ENCODE measurements at places on chromosomes 13 and 19.

DNA sequence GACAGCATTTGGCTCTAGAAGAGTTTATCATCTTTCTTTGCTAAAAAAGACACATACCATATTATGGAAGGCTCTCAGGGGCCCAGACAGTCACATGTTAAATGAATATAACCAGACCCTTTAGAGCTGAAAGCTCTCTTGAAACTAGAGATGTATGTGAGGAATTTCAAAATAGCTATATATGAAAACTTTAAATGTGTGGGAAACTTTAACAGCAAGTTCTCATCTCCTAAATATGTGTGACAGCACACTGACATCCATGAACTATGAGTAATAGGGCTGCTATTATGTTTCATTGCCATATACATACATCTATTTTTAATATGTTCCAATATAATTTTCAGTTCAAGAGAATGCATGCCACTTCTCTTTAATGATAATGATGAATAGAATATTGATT lies 509.5 kb downstream of the GPC6 start:
- no peak for DNase-seq

DNA sequence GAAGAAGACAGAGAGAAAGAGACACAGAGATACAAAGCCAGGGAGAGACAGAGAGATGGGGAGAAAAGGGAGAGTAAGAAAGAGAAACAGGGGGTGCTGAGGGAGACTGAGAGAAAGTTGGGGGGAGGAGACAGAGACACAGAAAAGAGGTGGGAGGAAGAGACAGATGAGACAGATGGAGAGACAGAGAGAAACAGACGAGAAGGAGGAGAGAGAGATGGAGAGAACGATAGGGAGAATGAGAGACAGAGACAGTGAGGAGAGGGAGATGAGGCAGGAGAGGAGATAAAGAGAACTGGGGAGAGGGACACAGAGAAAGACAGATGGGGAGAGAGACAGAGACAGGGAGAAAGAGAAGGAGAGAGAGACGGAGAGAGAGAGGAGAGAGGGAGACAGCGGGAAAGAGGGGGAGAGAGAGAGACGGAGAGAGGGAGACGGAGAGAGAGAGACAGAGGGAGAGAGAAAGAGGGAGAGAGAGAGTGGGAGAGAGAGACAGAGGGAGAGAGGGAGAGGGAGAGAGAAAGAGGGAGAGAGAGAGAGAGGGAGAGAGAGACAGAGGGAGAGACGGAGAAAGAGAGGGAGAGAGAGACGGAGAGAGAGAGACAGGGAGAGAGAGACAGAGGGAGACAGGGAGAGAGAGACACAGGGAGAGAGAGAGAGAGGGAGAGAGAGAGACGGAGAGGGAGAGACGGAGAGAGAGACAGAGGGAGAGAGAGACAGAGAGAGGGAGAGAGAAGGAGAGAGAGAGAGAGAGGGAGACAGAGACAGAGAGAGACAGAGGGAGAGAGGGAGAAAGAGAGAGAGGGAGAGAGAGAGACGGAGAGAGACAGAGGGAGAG lies 12.6 kb downstream of the JOSD2 start:
- DNase-seq, result no peak

DNA sequence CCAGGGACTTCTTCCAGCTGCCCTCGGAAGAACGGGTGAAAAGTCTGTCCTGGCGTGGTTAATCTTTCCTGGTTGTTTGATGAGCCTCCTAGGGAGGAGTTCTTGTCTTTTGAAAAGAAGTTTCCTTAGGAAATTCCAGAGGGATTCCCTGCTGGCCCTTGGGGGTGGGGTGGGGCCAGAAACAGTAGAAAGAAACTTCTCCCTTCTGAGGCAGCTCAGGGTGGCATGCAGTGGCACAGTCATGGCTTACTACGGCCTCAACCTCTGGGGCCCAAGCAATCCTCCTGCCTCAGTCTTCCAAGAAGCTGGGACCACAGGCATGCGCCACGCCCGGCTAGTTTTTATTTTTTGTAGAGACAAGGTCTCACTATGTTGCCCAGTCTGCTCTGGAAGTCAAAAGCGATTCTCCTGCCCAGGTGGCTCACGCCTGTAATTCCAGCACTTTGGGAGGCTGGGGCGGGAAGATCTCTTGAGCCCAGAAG lies 1.5 kb downstream of the ZNF101 start:
- DNase-seq, result no peak

- peak; percentile 43 for DNase-seq
These were observed 26.0 kb upstream of the ZNF331 start for GRCh38 chr19:53511933-53512374.

DNA sequence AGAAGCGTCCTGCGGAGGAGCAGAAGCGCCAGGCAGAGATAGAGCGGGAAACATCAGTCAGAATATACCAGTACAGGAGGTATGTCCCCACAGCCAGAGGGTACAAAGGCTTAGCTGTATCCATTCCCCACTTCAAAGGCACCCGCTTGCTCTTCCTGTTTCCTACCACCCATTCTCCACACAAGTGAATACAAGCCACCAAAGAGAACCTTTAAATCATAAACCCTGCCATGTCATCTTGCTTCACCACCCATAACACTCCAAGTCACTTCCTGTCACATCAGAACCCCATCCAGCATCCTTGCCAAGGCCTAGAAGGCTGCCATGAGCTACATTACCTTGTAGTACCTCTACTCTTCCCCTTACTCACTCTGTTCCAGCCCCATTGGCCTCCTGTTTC lies 205.8 kb downstream of the LMO7 start:
- DNase-seq, result no peak

GRCh38 chr19:46383846-46384245 lies 29.5 kb downstream of the CCDC8 start:
- no peak for DNase-seq

DNA sequence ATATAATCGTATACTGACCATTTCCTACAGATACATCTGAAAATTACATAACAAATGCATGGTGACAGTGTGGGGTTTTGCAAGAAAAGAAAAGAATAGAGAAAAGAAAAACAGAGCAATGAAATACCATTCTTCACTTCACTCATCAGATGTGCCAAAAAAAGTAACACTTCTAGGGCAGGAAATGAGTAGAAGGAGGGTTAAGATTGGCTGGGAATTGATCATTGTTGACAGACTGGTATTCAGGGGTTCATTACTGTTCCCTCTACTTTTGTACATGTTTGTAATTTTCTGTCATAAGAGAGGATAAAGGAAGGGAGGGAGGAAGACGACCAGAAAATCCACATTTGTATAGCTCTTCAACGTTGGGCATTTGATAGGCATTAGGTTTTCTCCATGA lies 31.5 kb downstream of the ABCC4 start:
- no peak for DNase-seq

Measured in mammary epithelial cell (primary cell).